ENCODE measurements at places on chromosomes 6 and 20.

DNA sequence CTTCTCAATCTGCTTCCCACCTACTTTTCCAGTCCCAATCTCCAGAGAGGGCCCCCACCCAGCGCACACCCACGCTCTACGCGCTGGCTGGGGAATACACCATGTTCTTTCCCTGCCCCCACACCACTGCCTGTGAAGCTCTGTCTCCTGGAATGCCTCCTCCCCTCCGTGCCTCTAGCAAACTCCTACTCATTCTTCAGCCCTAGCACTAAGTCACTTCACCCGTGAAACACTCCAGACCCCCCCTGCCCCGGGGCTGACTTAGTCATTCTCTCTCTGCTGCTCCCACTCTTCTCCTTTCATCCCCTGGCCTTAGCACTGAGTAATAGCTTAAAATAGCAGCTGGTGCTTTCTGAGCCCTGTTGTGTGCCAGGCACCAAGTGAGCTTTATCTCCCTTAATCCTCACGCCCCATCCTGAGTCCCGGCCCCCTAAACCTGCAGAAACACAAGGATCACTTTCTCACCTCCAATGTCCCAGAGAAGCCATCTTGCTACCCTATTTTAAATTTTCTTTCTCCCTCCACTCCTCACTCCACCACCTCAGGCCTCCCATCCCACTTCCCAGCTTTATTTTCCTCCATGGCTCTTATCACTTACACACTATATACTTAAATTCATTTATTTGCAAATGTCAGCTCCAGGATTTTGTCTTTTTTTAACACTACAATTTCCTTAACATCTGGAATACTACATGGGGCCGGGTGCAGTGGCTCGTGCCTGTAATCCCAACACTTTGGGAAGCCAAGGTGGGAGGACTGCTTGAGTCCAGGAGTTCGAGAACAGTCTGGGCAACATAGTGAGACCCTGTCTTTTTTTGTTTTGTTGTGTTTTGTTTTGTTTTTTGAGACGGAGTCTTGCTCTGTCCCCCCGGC lies 6.3 kb upstream of the PARD6B start:
- no peak for DNase-seq

DNA sequence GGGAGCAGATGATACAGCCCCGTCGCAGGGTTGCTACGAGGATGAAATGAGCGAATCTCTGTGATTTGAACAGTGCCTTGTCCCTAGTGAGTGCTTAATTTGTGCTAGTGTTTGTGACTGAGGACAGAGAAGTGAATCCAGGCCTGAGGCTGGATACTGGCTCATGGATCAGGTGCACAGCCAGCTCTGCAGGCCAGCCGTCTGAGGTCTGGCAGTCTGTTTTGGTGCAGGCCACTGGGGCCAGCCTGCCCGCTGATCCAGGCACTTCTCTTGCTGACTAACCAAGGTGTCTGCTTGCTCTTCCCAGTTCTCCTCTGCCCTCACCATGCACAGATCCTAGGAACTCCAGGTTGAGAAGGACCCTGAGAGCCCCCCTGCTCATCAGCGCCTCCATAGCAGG lies 181.0 kb downstream of the LRFN2 start:
- DNase-seq: no peak

DNA sequence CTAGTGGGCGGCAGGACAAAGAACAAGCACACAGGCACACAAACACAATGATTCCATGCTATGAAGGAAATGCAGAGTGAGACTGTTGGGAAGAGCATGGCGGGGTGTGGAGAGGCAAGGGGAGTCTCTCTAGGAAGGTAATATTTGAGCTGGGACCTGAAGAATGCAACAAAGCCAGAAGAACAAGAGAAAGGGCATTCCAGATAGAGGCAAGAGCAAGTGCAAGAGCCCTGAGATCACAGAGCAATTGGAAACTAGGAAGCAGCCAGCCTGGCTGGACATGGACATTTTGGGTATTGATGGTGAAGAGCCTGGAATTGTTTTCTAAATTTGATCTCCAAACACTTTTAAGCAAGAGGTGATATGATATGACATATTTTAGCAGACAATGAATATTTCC lies 15.4 kb downstream of the SRXN1 start:
- no peak for DNase-seq

DNA sequence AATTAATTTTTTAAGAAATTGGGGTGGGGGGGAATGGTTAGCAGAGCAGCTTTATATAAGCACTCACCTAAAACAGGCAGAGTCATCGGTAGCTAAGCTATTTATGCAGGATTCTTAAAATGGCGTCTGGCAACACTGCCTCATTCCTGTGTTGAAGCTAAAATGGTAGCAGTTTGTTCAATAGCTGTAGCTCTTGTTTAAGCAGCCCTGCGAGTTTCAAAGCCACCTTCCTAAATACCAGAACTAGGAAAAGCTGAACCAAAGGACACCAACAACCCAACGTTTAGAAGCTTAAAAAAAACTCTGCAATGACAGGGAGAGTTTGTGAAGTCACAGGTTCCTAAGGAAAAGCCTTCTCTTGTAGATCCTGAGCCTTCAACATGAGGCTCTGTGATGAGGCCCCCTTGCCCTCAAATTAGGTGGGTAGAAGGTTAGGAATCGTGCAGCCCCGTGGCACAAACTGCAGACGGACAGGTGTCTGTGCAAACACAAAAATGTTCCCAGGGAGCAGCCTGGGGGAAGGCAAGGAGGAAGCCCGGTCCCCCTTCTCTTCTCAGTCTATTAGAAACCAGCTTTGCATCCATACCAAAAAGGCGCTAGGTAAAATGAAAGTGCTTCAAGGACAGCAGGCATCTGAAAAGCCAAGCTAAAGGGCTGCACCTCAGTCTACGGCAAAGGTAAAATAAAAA lies 4.7 kb downstream of the ZMYND8 start:
- DNase-seq: no peak

DNA sequence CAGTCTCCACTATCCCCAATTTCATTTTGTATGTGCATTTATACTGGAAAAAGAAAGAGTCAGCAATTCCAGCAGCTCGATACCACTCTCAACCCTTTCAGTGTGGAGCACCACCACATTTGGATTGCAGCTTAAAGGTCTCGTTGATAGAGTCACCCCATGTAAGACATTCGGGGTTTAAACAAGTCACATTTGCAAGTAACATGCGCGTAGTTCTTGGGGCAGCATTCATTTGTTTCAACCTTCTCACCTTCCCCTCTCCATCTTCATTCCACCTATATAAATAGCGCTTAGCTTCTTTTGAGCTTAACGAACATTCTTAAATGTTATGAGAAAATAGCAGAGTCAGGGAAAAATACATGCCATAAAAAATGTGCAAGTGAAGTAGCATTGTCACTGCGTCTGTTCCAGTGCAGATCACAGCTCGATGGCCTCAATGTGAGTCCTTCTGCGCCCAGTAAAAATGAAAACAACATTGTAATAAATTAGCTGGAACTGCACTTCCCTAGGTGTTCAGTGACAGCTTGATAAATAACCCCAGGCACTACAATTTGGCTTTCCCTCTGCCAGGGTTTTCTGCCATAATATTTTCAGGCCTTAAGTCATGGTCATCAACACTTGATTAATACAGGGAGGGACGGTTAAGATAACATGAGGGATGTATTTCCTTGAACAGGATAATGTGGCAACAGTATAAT lies 737.8 kb upstream of the NRSN1 start:
- DNase-seq: no peak

DNA sequence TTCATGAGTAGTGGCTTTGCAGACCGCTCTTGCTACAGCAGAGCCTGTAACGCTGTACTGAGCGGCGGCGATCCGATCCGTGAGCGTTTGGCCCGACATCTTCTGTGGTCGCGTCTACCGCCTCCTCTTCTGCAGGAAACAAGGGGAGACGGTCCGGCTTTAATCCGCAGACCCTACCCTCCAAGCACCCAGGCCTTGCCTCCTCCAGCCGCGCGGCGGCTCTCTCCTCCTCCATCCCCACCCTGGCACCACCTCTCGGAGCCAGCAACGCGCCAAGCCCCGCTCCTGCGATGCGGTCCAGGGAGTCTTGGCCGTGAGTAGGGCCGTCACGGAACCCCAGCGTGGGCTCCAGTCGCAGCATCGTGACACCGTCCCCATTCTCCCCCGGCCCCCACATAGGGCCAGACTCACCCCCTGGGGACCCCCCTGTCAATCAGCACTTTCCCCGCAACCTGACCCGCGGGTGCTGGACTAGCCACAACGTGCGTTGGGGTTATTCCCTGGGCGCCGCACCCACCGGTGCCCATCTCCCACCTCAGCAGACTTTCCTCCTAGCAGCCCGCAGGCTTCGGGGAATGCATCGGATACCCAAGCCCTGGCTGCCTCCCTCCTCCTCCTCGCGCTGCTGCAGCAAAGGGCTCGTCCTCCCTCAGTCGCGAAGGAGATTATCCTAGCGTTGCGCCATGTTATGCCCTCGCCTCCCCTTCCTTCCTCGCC lies 914 bp downstream of the SNAP91 start:
- DNase-seq: no peak

DNA sequence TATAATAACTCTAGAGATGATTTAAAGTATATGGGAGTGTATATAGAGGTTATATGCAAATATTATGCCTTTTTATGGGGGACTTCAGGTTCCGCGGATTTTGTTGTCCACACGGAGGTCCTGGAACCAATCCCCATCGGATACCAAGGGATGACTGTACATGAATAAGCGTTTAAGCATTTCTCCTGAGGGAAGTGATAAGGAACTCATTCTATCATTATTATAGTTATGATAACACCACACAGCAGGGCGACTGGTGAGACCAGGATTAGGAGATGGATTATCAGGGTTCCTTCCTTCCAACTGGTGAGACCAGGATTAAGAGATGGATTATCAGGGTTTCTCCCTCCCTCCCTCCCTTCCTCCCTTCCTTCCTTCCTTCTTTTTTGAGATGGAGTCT lies 6.6 kb downstream of the ECI2 start:
- DNase-seq: no peak

- DNase-seq: no peak
Measured at GRCh38 chr6:7021301-7021700, 86.5 kb upstream of the RREB1 start.

DNA sequence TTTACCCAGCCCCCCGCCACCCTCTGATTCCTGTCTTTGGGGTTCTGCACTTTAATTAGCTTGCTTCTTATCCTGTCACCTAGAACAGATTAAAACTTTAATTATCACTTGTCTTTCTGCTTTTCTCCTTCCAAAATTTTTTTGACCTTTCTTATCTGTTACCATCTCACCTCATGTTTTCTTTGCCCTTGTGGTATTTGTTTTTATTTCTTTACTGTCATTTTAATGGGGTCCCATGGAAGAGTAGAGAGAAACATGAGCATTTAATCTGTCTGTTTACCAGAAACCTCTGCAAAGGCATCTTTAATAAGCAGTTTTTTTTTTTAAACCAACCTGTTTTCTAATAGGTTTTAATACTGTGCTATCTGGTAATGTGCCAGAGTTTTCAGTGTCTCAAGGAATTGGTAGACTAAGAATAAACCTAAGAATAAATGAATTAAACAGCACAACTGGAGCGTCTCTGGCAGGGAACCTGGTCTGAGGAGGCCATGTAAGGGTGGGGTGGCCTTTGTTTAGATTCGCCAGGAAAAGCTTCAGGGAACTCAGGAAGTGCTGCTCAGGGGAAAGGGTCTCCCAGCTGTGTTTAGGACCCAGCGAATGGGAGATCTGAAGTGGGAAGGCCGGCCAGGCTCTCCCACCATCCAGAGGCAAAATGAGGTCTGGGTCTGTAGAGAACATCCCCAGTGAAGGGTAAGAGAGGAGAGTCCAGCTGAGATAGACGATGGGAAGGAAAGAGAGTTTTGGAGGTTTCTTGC lies 69.8 kb downstream of the ARID1B start:
- no peak for DNase-seq

DNA sequence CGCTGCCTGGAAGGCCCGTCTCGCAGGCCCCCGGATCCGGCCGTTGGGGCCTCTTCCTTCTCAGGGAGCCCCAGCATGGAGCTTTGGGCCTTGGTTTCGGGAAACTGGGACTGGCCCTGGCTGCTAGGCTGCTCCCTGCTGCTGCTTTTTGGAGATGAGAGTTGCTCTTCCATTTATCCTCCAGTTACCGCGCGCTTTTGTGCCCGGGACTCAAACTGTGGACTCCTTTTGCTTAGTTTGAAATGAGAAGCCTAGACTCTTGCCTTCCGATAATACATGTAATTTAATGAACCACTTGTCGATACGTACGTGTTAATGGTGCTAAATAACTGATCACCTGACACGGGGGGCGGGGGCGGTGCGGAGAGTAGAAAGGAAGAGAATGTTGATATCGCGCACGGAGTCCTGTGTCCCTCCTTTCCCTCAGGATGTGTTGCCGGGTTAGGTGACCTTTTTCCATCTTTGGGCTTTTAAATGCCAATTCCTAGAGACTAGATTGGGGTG lies 968 bp downstream of the PHF3 start:
- DNase-seq: no peak

DNA sequence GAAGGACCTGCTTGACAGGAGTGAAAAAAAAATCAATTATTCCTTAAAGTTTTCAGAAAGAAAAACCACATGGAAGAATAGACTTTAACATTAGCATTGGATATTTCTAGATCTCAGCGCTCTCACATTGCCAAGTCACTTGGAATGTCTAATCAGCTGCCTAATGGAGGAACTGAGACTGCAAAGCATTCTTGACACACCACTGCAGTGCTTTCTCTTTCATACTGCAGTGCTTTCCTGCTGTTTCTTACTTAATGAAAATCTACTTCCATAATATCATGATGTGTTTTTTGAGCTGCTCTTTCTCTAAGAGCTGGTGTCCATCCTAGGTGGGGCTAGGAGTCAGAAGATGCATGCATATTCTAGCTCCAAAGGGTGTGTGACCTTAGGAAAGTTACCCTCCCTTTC lies 20.4 kb upstream of the MCM3 start:
- no peak for DNase-seq

DNA sequence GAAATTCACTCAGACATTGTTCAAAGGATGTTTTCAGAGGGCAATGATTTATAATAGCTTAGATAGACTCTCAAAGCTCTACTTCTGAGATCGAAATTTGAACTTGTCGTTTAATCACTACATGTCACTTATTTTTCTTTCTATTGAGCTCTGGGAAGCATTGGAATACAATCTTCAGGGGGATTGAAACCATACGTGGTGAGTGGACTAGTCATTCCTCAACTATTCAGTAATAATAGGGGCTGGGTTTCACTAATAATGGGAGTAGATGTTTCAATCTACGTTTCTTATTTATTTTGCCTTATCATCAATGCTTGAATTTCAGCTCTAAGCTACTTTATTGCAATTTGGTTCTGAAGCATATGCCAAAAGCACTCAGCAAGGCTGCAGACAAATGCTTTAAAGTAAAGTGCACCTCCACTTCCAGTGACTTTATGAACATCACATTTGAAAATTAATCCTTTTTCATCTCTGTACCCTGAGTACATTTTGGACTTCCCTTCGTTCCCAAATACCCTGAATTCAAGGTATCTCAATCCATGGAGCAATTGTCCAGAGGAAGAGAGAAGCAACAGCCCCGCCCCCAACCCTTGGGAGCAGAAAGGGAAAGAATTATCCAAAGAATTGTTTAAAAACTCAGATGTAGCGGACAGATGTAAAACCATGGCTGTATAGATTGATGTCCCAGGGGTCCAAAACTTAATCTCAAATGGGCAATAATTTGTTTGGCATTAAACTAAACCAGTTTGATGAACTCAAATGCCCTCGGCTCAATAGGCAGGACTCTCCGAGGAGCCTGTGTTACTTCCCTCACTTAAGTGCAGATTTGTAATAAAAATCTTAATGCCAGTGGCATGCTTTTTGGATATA lies 68.1 kb downstream of the HFE start:
- DNase-seq: no peak
